ENCODE measurements at places on chromosomes 5 and 9. TPM values are rescaled to one million over a fixed set of nuclear protein-coding genes. Genes with fewer than 3 reads are reported as not detected.

SLC36A3 gene
- not detected for total RNA-seq

CDK5RAP2 gene
- total RNA-seq = 68.4 TPM

- peak; percentile 54 for ATAC-seq
These were observed 15.6 kb upstream of the IRF1 start for GRCh38 chr5:132506094-132506692.

PITX1 gene
- not detected for total RNA-seq

PBX3 gene
- total RNA-seq = 8.5 TPM

GRCh38 chr5:137431051-137431450 lies 68.1 kb downstream of the SPOCK1 start:
- ATAC-seq = no peak

- ATAC-seq = no peak
These were observed 476.0 kb upstream of the CD180 start for GRCh38 chr5:67672636-67673035.

DNA sequence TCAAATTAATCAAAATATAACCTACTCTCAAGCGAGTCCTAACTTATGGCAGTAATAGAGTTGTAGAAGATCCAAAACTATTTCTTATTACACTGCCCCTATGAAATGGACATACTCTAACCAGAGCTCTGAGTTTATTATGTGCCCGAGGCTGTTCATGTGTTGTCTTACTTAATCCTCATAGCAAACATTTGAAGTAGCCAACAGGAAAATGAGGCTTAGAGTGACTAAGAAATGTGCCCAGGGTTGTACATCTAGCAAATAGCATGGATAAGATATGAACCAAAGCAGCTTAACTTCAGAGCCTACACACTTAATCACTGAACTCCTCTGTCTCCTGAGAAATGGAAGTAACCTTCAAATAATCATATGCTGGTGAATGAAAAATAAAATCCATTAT lies 1551.7 kb downstream of the MAT2B start:
- ATAC-seq = no peak

- ATAC-seq = no peak
These were observed 51.4 kb downstream of the TNFSF8 start for GRCh38 chr9:114878879-114879564.

DNA sequence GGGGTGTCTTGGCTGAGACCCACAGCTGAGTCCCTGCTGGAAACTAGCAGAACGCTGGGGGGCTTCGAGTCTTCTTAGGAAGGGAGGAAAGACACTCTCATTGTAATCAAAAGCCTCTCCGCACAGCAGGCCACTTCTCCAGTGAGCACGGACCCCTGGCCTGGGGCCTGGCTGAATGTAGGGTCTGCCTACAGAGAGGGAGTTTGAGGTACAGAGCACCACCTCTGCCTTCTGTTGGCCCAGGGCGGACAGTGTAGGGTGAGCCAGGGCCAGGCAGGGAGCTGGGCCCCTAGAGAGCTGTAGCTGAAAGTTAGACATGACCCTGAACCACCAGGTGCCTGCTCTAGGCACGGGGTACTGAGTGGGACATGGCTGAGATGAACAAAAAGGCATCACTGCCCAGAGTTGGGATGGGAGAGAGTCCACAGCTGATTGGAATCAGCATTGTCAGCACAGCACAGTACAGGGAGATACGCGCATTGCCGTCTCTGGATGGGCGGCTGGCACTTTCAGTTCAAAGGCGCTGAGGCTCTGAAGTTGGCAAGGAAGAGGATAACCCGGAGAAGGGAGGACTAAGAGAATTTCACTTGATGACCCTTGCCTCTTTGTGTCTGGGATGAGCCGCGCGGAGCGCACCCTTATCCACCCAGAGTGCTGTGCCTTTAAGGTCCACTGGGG lies 363 bp upstream of the SLC25A48 start:
- ATAC-seq = peak; percentile 26

INSL6 gene
- not detected for total RNA-seq

DNA sequence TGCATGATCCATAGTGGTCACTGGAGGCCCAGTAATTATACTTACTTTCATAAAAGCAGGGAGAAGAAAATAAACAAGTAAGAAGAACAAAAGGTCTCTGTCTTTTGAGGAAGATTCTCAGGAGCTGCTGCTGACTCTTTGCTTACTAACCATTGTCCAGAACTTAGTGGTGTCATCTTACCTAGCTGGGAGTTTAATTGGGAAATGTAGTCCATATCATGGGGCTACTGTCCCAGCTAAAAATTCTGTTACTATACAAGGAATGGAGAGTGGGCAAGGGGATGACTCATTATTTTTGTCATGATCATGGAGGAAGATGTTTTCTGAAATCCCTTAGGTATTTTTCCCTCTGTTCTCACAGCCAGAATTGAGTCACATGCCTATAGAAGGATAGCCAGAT lies 639.3 kb downstream of the MTRR start:
- ATAC-seq = no peak

- peak; percentile 80 for ATAC-seq
These were observed at the start of gene ERAP2 for GRCh38 chr5:96876292-96876850. Gene ERAP2, plus strand, starts transcription at chr5:96876500. Its CDS starts 3,186 bp downstream, at chr5:96879686.

Measured in activated T-helper 17 cell treated with anti-CD3 and anti-CD28 coated beads, Interleukin-2, amount 50 U/mL, for 72 hours (primary cell).